GOT3 (cell line): ENCODE measurements at places on chromosomes 2 and 18.

- no peak for DNase-seq
Measured at GRCh38 chr18:37422116-37422515, 143.5 kb downstream of the CELF4 start.

- DNase-seq = peak; percentile 15
Measured at GRCh38 chr2:70789304-70790135, 923 bp downstream of the FIGLA start.

DNA sequence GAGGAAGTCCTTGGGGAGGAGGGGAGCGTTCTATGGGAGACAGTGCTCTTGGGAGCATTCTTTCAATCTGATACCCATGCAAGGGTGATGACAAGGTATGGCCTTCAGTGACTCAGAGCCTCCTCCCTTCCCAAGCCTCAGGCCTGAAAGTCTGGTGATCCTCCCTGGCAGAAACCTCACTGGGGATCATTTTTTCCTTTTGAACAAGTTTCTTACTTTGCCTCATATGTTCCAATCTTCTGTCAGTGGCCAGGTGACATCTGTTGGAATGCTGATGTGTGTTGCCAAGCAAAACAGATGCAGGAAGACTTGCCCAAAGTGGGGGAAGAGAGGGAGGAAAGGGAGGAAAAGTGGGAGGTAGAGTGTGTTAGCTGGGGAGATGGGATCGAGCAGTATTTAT lies 224.8 kb downstream of the NEDD4L start:
- DNase-seq = no peak

DNA sequence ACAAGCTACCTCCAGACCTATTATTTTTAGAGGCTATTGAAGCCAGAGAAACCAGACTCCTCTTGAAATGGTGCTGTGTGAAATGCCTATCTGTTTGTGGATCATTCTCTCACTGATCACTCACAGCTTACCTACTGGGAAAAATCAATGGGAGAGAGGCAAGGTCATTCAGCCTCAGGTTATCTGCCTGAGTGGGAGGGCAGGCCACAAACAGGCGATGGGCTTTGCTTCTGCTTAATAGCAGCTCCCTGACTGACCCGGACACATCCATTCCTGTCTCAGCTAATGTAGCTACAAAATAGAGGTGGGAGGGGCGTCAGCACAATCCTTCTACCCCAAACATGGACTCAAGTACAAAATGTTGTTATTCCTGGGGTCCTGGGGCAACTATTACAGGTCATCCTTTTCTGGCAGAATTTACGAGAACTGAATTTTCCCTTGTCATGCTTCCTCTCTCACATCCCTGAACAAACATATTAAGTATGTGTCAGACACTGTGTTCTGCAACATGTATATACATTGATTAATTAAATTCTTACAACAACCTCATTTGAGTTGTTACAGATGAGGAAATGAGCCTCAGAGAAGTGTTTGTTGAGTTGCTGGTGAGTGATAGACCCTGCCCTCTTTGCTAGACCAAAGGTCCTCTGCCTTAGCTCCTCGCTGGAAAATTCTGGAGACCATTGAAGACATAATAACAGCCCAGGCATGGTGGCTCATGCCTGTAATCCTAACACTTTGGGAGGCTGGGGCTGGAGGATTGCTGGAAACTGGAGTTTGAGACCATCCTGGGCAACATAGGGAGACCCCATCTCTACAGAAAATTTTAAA lies 60.5 kb downstream of the CDK15 start:
- no peak for DNase-seq

- no peak for DNase-seq
Measured at GRCh38 chr2:229971298-229971790, 49.0 kb downstream of the FBXO36 start.

- DNase-seq = no peak
Measured at GRCh38 chr2:75186821-75187220, 12.5 kb downstream of the TACR1 start.

DNA sequence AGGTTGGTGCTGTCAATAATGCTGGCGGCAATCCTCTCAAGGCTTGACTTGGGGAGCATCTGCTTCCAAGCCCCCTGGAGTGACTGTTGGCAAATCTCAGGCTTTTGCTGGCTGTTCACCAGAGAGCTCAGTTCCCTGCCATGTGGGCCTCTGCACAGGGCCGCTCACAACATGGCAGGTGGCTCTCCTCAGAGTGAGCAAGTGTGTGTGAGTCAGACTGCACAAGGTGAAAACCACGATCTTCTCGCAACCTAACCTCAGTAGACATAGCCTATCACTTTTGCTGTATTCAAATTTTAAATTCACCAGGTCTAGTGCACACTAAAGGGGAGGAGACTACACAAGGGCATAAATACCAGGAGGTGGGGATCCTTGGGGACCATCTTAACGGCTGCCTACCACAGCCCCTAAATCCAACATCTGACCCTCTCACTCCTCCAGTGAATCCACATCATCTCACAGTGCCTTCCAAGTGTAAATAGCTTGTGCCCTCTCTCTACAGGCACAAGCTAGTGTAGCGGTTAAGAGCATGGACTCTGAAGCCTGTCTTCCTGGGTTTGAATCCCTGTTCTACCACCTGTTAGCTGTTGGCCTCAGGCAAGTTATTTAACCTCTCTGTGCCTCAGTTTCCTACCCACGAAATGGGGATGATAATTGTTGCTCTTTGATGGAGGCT lies 187.7 kb upstream of the CXCR4 start:
- no peak for DNase-seq

GRCh38 chr2:49914281-49914680 lies 760.0 kb upstream of the FSHR start:
- no peak for DNase-seq

DNA sequence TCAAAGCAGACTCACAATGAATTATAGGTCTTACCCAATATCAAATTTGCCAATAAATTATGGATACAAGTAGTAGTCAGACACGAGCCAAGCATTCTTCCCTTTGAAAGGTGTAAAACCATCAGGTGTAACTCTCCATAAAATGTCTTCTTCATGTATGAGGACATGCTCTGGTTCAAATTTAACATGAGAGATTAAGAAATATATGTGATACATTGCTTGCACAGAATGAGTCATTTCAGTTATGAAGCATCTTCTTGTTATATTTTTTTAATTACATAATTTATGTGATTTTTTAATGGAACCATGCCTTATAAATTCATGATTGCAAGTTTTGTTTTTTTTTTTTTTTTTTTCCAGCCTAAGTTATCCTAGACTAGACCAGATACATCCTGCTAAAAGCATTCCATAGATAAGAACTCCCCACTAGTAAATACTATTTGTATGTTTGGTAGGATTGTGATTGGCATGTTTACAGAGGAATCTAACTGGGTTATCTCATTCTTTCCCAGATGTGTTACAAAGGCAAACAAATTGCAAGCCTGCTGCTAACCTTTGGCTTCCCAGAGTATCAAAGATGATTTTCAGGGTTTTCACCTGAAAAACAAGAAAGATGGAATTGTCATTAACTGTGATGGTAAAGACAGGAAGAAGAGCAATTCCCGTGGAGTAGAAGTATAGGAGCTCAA lies 621.9 kb downstream of the XIRP2 start:
- no peak for DNase-seq
